ENCODE measurements at places on chromosomes 6 and 20.

DNA sequence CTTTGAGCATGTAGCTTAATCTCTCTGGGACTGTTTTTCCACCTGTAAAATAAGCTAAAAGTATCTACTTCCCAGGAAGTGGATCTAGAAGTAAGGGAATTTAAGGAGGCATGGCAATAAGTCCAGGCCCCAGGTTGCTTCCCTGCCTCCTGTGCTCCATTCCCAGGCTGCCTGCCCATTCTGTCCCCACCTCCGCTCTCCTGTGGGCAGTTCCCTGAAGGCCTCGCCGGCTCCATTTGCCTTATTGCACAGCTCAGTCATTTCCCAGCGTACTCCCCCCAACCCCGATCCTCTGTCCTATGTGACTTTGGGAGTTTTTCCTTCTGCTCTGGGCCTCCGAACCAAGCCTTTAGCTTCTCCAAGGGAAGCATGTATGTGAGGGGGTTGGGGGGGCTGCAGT is 4.6 kb downstream of the SLC29A1 start:
- no peak for DNase-seq

- DNase-seq, result no peak
Observed at GRCh38 chr20:1825938-1826445, 69.2 kb upstream of the SIRPA start.

DNA sequence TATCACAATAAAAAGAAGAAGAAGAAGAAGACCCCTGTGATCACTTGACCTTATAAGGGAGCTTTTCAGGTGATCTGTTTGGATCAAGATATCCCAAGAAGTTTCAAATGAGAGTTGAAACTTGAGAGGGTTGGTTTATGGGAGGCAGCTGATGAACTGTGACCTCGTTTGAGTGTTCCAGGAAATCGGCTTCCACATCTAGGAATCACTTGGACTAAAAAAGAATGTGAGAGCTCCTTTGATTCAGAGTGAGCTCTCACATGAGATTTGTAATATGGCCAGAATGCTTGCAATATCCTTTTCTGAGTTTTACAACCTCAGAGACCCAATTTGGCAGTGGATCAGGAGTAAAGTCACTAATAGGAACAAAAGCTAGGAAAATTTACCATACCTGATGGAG is 228.1 kb downstream of the ATXN1 start:
- DNase-seq, result no peak

GRCh38 chr6:40194447-40195170 is 260.3 kb upstream of the MOCS1 start:
- no peak for DNase-seq

DNA sequence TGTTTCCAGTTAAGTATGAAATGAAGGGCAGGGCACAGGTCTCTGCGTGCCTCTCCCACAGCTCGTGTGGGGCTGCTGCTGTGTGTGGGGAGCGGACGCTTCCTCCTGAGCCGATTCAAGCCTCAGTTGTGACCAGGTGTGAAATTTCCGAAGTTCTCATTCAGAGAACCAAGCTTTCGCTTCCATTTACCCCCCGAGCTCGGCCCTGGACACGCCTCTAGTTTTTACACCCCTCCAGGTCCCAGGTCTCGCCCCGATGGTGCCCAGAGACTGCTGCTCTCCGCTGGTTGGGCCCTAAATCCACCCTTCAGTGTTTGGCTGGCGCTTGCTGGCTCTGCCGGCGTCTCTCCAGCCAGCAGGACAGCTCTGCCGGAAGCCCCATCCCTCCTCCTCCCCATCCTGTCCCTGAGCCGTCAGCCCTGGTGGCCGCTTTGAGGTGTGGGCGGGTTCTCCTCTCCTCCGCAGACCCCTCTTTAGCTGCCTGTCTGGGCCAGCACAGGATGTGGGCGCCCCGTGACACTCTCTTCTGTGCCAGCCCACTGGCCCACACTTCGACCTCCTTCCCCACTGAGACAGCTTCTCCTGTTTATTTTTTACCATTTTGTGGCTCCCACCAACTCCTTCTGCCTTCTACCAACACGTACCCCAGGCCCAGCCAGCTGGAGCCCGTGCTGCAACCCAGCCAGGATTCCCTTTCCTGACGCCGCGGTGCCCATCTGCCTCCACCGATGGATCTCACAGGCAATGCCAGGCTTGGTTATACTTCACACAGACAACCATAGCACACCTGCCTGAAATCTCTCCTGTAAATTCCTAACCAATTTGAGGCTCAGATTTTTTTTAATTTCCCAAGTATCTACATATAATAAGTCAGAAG is 142.8 kb downstream of the DLL1 start:
- DNase-seq, result peak; percentile 36

Measured in stimulated activated naive CD4-positive, alpha-beta T cell treated with Interleukin-2 at 50 U/mL for 16 hours (primary cell).